ENCODE measurements at places on chromosomes 7 and 10.

DNA sequence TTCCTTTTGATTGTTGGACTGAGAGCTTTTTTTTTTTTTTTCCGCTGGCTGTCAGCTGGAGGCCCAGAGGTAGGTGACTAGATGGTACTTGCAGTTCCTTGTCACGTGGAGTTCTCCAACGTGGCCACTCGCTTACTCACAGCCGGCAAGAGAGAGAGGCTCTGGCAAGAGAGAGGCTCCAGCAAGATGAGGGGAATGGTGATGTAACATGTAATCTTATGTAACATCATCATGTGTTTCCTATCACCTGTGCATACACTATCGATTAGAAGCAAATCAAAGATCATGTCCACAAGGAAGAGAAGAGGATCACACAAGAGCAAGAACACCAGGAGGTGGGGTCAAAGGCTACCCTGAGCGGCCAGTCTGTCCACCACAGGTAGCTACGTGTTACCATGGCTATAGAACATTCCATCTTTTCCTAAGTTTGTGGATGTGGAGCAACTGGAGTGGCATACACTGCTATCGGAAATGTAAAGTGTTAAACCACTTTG lies 4.0 kb upstream of the BORCS7 start:
- DNase-seq, result no peak

- no peak for DNase-seq
These were observed 34.7 kb downstream of the TRRAP start for GRCh38 chr7:98913026-98913425.

- peak; percentile 57 for DNase-seq
These were observed 270.5 kb downstream of the BICC1 start for GRCh38 chr10:58782876-58783851.

GRCh38 chr10:59271160-59271559 lies 91.2 kb downstream of the FAM13C start:
- DNase-seq, result no peak

DNA sequence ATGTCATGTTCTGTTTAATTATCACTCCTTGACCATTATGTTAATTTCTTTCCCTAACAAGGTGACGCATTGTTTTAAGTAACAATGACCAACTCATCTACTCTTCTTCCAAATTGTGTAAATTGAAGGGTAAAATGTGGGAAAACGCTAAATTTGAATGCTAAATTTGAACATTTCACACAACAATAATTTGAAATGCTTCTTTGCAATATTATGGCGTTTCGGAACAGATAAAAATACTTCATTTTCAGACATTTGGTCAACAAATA lies 29.2 kb upstream of the KMT2C start:
- DNase-seq, result no peak

GRCh38 chr7:26049081-26049480 lies 102.9 kb upstream of the NFE2L3 start:
- DNase-seq, result no peak

- DNase-seq, result no peak
These were observed 232.5 kb downstream of the TNS3 start for GRCh38 chr7:47349401-47349800.

DNA sequence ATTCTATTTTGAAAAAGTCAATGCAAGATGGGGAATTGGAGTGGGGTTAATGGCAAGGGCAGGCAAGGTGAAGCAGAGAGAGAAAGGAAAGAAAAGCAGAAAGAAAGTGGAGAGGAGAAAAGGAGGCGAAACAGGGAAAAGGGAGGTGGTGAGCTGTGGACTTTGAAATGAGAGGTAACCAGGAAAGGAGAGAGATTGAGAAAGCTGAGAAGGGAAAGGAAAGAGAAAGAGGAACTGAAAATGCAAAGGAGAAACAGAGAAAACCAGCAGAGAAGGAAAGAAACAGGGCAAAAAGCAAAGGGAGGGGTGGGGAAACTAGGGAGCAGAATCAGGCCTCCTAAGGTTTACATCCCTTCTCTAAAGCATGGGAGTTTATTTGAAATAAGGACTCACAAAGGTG lies 72.5 kb upstream of the TPK1 start:
- DNase-seq, result no peak

DNA sequence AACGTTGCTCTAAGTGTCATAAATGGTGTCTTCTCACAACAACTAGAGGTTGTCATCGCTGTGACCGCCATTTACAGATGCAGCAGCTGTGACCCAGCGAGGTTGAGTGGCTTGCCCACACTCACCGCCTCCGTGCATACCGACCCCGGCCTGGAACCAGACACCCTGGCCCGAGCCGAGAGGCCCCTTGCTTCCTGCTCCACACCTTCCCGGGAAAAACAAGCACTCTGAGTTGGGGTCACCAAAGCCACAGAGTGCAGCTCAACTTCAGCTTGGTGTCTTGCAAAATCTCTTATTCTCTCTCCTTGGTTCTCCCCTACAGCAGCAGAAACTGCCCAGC lies 115.7 kb upstream of the PPP2R2D start:
- DNase-seq, result no peak

DNA sequence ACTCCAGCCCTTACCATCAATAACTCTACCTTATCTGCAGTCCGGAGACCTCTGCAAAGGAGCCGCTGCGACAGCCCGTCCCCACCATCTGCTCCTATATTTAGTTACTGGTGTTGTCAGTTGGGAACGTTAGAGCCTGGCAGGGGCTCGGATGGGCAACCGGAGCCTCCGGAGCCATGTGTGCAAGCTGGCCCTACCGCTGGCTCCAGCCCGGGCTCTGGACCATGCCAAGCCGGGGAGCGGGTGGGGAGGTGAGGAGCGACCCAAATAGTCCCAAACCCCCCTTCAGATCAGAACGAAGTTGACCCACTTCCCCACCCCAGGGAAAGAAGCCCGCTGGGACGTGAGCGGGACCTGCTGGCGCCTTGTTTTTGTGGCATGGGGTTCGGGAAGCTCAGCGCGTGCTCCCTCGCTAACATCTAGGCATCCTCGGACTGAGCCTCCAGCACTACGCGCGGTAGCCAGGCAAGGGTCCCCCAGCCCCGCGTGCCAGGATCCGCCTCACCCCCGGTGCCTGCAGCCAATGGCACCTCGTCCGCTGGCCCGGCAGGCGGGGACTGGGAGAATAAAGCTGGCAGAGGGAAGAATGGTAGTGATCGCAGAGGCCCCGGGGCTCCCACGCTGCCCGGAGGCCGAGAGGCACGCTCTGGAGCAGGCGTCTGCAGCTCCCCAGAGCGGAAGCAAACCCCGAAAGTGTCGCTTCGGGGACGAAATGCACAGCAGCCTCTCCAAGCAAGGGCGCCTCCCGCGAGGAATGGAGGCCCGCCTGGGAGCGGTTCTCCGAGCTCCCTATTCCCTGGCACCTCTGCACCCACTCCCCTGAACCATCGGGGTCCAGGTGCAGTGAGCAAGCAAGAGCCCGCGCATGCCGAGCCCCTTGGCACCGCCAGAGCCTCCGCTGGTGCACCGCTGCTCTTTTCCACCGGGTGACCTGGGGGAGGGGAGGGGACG lies 679 bp downstream of the LRRC20 start:
- peak; percentile 21 for DNase-seq

- no peak for DNase-seq
These were observed 6.1 kb upstream of the ZNF467 start for GRCh38 chr7:149779502-149779805.

DNA sequence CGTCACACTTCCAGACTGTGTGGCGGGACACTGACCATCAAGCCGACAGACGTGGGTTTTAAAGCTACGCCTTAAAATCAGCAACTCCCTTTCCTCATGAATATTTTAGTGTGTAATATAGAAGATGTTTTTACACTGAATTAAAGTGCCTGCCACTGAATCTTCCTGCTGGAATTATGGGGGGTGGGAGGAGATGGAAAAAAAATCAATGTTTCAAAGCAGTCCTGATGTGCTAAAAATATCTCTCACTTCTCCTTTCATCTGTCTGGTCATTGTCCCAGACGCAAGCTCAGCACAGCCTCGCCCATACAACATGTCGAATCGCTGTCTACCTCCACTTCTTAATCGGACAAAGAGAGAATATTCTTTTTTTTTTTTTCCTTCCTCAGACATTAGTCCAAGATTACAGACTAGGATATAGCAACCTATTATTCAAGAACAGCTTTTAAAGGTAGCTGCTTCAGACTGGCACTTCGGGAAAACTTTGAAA lies 165.1 kb upstream of the KLF14 start:
- no peak for DNase-seq

GRCh38 chr7:128362670-128363069 lies 1.2 kb upstream of the PRRT4 start:
- no peak for DNase-seq

- DNase-seq, result peak; percentile 40
These were observed 33.1 kb upstream of the NEUROD6 start for GRCh38 chr7:31373337-31374289.

DNA sequence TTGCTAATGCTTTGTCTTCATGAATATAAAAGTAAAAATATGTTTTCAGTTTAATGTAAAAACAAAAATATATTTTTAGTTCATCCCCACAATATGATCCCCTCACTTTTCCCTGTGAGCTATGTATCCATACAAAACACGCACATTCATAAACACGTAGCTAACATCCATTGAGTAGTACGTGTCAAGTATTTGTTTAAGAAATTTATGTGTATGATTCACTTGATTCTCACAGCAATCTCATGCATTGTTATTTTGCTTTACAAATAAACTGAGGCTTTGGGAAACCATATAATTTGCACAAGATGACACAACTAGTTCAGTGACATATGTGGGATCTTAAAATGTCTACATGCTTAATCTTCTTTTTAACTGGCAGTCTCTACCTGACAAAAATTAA lies 329.6 kb upstream of the SEMA3C start:
- DNase-seq, result no peak

GRCh38 chr10:81872206-81872862 lies 2.7 kb upstream of the NRG3 start:
- no peak for DNase-seq
